CD4-positive, alpha-beta T cell treated with Interleukin-6 at 100 ng/mL for 8 hours (primary cell): ENCODE measurements at places on chromosomes 7 and 10.

DNA sequence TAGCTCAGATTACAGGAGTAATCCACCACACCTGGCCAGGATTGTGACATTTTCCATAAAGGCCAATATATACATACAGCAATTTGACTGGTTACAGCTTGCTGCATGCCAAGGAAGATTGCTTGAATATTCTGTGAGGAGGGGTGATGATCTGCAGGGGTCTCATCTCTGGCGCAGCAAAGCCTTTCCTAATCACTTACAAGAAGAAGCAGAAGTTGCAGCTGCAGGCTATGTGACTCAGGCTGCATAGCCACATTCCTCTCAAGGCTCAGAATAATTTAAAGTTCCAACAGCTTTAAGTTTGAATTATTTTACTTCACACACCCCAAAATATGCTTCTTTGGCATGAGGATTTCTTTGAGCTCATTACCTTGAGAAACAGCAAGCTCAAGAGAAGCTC, 11.4 kb upstream of the RASGEF1A start:
- no peak for DNase-seq

- DNase-seq: peak; percentile 32
Measured at GRCh38 chr10:63707254-63707910, 186.2 kb downstream of the REEP3 start.

GRCh38 chr10:3776796-3777571, 8.0 kb downstream of the KLF6 start:
- DNase-seq: peak; percentile 77

- DNase-seq: no peak
Measured at GRCh38 chr7:22435720-22436119, 64.3 kb downstream of the STEAP1B start.

DNA sequence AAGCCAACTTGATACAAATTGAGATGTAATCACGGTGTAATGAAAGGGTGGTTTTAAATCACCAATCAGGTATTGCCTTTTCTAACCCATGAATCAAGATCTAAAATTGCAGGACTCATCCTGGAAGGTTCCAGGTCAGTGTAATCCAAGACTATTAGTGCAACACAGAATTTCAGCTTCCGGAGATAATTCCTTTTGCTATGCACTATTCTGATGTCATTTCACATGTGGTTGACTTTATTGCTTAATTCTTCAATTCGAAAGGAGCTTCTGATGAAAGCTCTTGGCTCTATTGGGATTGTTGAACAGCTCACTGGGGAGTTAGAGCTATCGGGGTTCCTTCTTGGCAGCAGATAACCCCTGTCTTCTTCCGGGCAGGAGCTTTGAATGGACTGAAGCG, 147.4 kb upstream of the INSYN2A start:
- DNase-seq: no peak

DNA sequence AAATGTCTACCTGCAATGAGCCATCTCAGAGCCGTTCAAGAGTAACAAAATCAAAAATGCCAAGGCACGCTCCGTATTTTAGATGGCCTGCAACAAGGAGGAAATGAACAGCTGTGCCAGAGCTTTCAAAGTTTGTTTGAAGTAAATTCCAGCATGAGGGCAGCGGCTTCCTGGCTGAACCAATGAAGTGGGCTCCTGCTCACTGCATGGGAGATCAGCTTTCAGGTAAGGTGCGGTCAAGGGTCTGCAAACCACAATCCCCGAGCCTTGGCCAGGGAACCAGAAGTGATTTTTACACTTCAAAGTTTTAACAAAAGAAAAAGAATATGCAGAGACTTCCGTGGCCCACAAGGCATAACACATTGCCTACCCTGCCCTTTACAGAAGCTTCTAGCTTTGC, 120.6 kb downstream of the DIP2C start:
- DNase-seq: no peak

DNA sequence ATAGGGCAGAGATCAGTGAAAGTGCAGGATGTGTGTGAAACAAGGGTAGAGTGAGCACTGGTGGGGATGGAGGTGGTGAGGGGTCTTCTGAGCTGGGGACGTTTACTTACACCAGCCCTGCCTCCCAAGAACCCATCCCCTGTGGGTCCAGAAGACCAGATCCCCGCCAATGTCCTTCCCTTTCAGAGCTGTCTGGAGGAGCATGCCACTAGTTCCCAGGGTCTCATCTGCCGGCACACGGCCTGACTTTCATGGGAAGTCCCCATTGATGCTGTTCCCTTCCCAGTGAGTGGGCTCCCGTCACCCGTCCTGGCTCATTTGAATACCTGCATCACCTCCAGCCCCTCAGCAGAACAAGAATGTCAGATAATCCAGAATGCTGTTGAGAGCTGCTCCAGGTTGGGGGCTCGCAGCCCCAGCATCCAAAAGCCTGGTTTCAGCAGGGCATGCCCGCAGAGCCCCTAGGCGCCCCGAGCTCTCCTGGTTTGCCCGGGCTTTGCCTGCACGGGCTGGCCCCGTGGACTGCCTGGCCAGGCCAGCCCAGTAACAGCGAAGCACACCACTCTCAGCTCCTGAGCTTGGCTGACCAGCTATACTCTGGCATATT, 246.7 kb downstream of the MGMT start:
- no peak for DNase-seq

GRCh38 chr7:69173341-69173740, 424.9 kb upstream of the AUTS2 start:
- no peak for DNase-seq

DNA sequence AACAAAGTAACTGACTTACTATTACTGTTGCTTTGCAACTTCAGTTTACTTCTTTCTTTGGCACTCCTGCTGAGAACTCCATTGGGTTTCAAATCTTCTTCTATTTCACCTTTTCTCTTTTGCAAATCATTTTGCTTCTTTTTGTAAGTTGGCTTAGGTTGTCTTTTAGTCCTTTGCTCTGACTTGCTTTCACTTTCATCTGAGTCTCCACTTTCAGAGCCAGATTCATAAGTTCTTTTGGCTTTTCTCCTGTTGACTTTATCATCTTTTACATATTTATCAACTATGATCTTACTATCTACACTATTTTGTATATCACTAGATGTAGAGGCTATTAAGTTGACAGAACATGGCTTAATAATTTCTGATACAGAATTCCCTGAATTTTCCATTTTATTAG, 73.4 kb downstream of the NRBF2 start:
- no peak for DNase-seq

DNA sequence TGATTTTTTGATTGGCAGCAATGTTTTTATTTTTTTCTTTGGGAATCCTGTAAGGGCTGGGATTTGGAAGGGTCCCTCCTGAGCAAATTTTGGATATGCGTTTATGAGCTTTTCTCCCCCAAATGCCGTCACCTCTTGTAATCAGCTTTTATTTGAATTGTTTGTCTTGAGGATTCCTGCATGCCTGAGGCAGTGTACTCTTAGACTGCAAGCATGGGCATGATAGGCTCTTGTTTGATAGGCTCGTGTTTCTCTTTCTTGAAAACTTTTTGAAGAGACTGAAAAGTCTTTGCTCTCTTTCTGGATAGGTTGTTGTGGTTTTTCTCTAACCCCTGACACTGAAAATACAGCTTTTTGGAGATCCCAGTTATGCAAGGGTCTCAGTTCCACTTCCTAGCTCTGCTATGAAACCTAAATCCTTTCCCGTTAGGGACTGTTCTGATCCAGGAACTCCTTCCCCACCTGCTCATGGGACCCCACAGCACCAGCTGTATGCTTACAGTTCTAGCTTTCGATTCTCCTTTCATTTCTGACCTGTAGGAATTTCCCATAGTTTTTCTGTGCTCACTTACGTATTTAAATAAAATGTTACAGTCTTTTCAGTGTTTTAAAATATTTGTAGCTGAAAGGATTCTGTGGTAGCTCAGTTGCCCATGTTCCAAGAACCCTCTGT, 17.2 kb downstream of the TSPAN13 start:
- no peak for DNase-seq

GRCh38 chr7:64890761-64891362, 12.2 kb upstream of the ZNF273 start:
- no peak for DNase-seq
